ENCODE measurements at places on chromosomes 3 and 15. TPM values are rescaled to one million over a fixed set of nuclear protein-coding genes. Genes with fewer than 3 reads are reported as not detected.

The LRRC3B gene
- total RNA-seq, result not detected

The NR1I2 gene
- total RNA-seq, result 6.0 TPM

The GATM gene
- total RNA-seq, result 4.1 TPM

The UCN2 gene
- total RNA-seq, result 0.94 TPM

The TRAK1 gene
- 108 TPM for total RNA-seq

The ZMYND10 gene
- total RNA-seq, result 0.44 TPM

The CTXN2 gene
- not detected for total RNA-seq

The SPESP1 gene
- not detected for total RNA-seq

The NMB gene
- 16.6 TPM for total RNA-seq

The PAQR9 gene
- 1.3 TPM for total RNA-seq

The STARD9 gene
- 0.59 TPM for total RNA-seq

The SOX2 gene
- total RNA-seq, result 0.39 TPM

The ACP3 gene
- 3.8 TPM for total RNA-seq

The CCR9 gene
- total RNA-seq, result not detected

The C3orf20 gene
- 0.28 TPM for total RNA-seq

The MAP6D1 gene
- total RNA-seq, result 5.4 TPM

The SLC24A5 gene
- not detected for total RNA-seq

The TMIE gene
- total RNA-seq, result 0.26 TPM

The GHSR gene
- total RNA-seq, result not detected

The SLC28A1 gene
- total RNA-seq, result 0.17 TPM

The PLD1 gene
- total RNA-seq, result 58.5 TPM

The IL16 gene
- not detected for total RNA-seq

The HIGD1A gene
- total RNA-seq, result 90.4 TPM

The INKA1 gene
- total RNA-seq, result not detected

The ITPKA gene
- total RNA-seq, result 0.68 TPM

The UTS2B gene
- 1.5 TPM for total RNA-seq

The C3orf85 gene
- total RNA-seq, result not detected

The FAM43A gene
- total RNA-seq, result 1.8 TPM

The TMEM266 gene
- not detected for total RNA-seq

The GABRA5 gene
- total RNA-seq, result not detected

The SH2D7 gene
- total RNA-seq, result not detected

The SIDT1 gene
- total RNA-seq, result 0.87 TPM

The SNTN gene
- 0.29 TPM for total RNA-seq

The STRIT1 gene
- not detected for total RNA-seq

The COL8A1 gene
- 0.71 TPM for total RNA-seq

The TMEM44 gene
- total RNA-seq, result 52.6 TPM

The DUOX1 gene
- total RNA-seq, result 1.2 TPM

The CYP1A2 gene
- not detected for total RNA-seq

The INTS14 gene
- 55.6 TPM for total RNA-seq

The ARGFX gene
- not detected for total RNA-seq

The GOLGA8T gene
- not detected for total RNA-seq

The DAZL gene
- total RNA-seq, result not detected

The FEZF2 gene
- not detected for total RNA-seq

The TGM4 gene
- 0.14 TPM for total RNA-seq

The MKRN3 gene
- not detected for total RNA-seq
